Left lung (tissue), 14 donors: ENCODE measurements at places on chromosomes 2 and 18. TPM values are rescaled to one million over a fixed set of nuclear protein-coding genes. Genes with fewer than 3 reads are reported as not detected.

The GYPC gene
- 78.8 TPM for polyA plus RNA-seq

DNA sequence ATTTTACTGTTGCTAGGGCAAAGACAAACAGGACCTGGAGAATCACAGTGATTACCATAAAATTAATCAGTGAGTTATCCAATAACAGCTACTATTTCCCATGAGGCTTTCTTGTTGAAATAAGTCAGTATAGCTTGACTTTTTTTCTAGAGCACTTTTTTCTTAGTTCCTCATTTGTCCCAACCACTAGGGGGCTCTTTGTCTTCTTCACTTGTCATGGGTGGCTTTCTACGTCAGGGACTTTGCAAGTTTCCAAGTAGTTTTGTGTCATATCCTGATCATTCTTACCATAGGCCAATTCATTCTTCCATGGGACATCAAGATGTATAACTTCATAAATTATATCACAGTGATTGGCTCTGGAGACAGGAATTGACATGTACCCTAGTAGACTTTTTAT, 1019.6 kb upstream of the PIK3C3 start:
- no peak for DNase-seq
- no peak overlapping the region for H3K27ac ChIP-seq
- H3K36me3 ChIP-seq = no peaks in the 10 kb centered on the region
- H3K4me1 ChIP-seq = no peaks in the 10 kb centered on the region

- no peak overlapping the region for H3K27ac ChIP-seq
- no peak for DNase-seq
- H3K27me3 ChIP-seq = no peaks in the 10 kb centered on the region
Observed at GRCh38 chr2:136067459-136067858, 50.5 kb downstream of the CXCR4 start.

DNA sequence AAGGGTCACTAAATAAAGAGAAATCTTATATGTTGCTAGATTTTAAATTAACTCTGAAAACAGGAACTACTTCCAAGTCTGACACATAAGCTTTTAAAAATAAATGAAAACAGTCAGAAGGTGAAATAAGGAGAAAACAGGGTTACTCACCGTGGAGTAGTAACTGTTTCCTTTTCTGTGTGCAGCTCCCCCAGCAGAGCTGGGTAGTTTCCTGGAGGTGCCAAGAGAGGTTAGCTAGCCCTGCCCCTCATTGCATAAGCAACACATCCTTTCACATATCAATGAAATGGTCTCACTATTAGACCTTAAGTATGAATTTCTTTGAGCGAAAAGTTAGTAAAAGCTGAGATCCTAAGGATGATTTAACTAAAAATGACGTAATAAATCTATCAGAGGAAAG, 54.0 kb upstream of the GPR75 start:
- H3K4me1 ChIP-seq = no peaks in the 10 kb centered on the region
- DNase-seq = no peak
- no peaks in the 10 kb centered on the region for H3K27me3 ChIP-seq
- H3K36me3 ChIP-seq = peaks cover 57% of the 10 kb centered on the region

GRCh38 chr18:51390702-51391101, 193.2 kb upstream of the MEX3C start:
- H3K27me3 ChIP-seq = no peaks in the 10 kb centered on the region
- H3K27ac ChIP-seq = no peak overlapping the region
- no peak overlapping the region for H3K4me3 ChIP-seq
- H3K36me3 ChIP-seq = no peaks in the 10 kb centered on the region
- no peak for DNase-seq
